Panc1 (cell line): ENCODE measurements at places on chromosomes 16 and 17. TPM values are rescaled to one million over a fixed set of nuclear protein-coding genes. Genes with fewer than 3 reads are reported as not detected.

The TNFRSF17 gene
- not detected for total RNA-seq

GRCh38 chr17:77590951-77591735 is 367.4 kb upstream of the TNRC6C start:
- no peaks in the 10 kb centered on the region for H3K36me3 ChIP-seq
- DNase-seq: no peak
- no peaks in the 10 kb centered on the region for H3K4me1 ChIP-seq
- H3K4me3 ChIP-seq: no peak overlapping the region

GRCh38 chr17:71472809-71473789 is 647.7 kb upstream of the SOX9 start:
- no peaks in the 10 kb centered on the region for H3K27me3 ChIP-seq
- DNase-seq: peak; percentile 32
- H3K4me1 ChIP-seq: no peaks in the 10 kb centered on the region
- H3K36me3 ChIP-seq: no peaks in the 10 kb centered on the region
- H3K27ac ChIP-seq: no peak overlapping the region
- no peak overlapping the region for H3K4me3 ChIP-seq

The CMTM2 gene
- not detected for total RNA-seq

- H3K27me3 ChIP-seq: no peaks in the 10 kb centered on the region
- H3K4me3 ChIP-seq: no peak overlapping the region
- no peaks in the 10 kb centered on the region; the same call in 1 of the 2 replicates for H3K36me3 ChIP-seq
- H3K27ac ChIP-seq: no peak overlapping the region
Measured at GRCh38 chr17:31544186-31544585, 152.7 kb downstream of the RAB11FIP4 start.

DNA sequence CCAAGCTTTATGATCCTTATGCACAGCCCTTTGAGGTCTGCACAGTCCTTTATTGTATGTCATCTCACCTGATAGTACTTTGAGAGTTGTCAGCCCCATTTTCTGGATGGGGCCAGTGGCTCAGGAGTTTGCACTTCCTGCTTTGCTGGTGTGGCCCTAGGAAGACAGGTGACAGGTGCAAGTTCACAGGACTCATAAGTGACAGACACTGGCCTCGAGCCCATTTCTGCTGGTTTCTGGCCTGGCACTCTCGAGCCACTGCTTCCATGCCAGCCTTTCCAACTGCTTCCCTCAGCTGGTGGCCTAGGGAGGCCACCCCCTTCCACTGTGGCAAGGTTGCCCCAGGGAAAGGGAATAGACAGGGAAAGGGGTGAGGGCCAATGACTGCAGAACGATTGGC is 84.4 kb upstream of the CCL1 start:
- no peak overlapping the region for H3K27ac ChIP-seq
- H3K4me1 ChIP-seq: no peaks in the 10 kb centered on the region
- no peaks in the 10 kb centered on the region for H3K36me3 ChIP-seq

GRCh38 chr17:66373944-66374817 is 71.8 kb downstream of the PRKCA start:
- no peaks in the 10 kb centered on the region for H3K36me3 ChIP-seq
- H3K4me3 ChIP-seq: no peak overlapping the region
- no peak for DNase-seq
- H3K27me3 ChIP-seq: no peaks in the 10 kb centered on the region
- H3K27ac ChIP-seq: peak overlapping the region; percentile 51; the same call in 1 of the 2 replicates

The MGAT5B gene
- 34.9 TPM for total RNA-seq

The ABCC12 gene
- not detected for total RNA-seq

GRCh38 chr17:82879241-82879640 is 39.4 kb upstream of the ZNF750 start:
- no peaks in the 10 kb centered on the region for H3K27me3 ChIP-seq
- H3K27ac ChIP-seq: no peak overlapping the region
- no peaks in the 10 kb centered on the region for H3K36me3 ChIP-seq
- DNase-seq: no peak

The EFNB3 gene
- total RNA-seq: 2.5 TPM
